ENCODE measurements at places on chromosomes 3 and 15. TPM values are rescaled to one million over a fixed set of nuclear protein-coding genes. Genes with fewer than 3 reads are reported as not detected.

Gene GOLGA8J
- 0.09 TPM for total RNA-seq

Gene ADAMTS9
- total RNA-seq = 0.16 TPM

Gene NPAP1
- total RNA-seq = under 0.01 TPM

Gene PLA1A
- 2.1 TPM for total RNA-seq

Gene LSAMP
- total RNA-seq = 10.7 TPM

Gene GP9
- not detected for total RNA-seq

Gene CIB2
- 1.1 TPM for total RNA-seq

Gene GPR87
- total RNA-seq = not detected

Gene POC1A
- 5.4 TPM for total RNA-seq

Gene GOLGB1
- total RNA-seq = 67.1 TPM

Gene SPESP1
- 14.3 TPM for total RNA-seq

Gene PHLDB2
- 22.9 TPM for total RNA-seq

Gene GOLGA8Q
- 2.8 TPM for total RNA-seq

Gene KIF23
- total RNA-seq = 2.3 TPM

Gene RNF13
- 60.8 TPM for total RNA-seq

Gene NFKBIZ
- total RNA-seq = 15.1 TPM

Data from bronchial smooth muscle cell (primary cell).